T-helper 17 cell (primary cell): ENCODE measurements at places on chromosomes 12 and 14. TPM values are rescaled to one million over a fixed set of nuclear protein-coding genes. Genes with fewer than 3 reads are reported as not detected.

The KRT85 gene
- total RNA-seq = not detected

The AQP2 gene
- not detected for total RNA-seq

The NOVA1 gene
- total RNA-seq = not detected

The ARHGEF40 gene
- total RNA-seq = 17.3 TPM

The SPRYD3 gene
- total RNA-seq = 23.1 TPM

The BIN2 gene
- total RNA-seq = 216 TPM

DNA sequence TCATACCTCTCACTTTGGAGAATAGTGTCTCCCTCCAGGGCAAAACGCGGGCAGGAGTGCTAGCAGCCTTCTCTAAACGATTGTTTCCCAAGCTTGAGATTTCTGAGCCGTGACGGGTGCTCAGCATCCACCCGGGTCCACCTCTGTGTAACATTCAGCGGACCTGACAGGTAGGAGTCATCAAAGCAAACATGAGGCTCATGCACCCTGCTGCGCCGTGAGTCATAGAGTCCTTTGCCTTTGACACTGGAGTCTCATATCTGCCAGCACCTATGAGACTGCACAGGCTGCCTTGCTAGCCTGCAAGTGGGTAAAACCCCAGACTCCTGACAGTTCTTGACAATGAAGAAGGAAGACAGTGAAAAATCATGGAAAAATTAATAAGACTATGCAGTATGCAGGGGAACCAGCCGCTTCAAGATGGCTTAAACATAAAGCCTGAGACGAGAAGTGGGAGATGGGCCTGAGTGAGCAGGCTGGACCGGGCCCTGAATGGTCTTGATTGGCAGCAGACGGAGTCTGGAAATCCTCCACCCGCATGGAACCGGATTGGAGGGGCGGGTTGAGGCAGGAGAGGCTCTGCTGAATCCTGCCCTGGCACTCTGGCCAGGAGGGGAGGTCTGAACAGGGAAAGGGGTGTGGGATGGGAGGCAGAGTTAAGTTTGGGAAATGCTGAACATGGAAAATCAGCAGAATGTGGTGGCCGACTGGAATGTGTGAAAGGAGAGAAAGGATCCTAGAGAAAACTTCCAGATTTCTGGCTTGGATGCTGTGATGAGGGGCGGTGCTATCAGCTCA lies 54.2 kb downstream of the LGMN start:
- H3K27ac ChIP-seq = peak overlapping the region; percentile 84
- H3K27me3 ChIP-seq = peaks cover 14% of the 10 kb centered on the region
- H3K4me3 ChIP-seq = no peak overlapping the region
- no peaks in the 10 kb centered on the region for H3K36me3 ChIP-seq
- H3K4me1 ChIP-seq = peaks cover 26% of the 10 kb centered on the region

DNA sequence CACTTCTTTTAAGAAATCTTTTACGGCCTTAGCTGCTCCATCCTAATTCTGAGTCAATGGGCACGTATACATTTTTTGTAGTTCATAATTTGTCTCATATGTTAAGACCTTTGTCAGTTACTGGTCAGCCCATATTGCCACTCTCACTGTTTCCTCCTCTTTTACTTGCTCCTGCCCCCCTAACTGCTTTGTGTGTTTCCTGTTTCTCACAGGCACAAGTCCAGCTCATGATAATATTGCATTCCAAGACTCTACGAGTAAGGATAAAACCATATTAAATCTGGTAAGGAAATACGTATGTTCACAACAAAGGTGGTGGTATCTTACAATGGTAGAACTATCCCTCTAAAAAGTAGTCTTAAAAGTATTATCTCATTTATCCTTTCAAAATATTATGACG lies 111.7 kb downstream of the DNAI7 start:
- no peaks in the 10 kb centered on the region for H3K27me3 ChIP-seq
- H3K4me1 ChIP-seq = peaks cover 4% of the 10 kb centered on the region

DNA sequence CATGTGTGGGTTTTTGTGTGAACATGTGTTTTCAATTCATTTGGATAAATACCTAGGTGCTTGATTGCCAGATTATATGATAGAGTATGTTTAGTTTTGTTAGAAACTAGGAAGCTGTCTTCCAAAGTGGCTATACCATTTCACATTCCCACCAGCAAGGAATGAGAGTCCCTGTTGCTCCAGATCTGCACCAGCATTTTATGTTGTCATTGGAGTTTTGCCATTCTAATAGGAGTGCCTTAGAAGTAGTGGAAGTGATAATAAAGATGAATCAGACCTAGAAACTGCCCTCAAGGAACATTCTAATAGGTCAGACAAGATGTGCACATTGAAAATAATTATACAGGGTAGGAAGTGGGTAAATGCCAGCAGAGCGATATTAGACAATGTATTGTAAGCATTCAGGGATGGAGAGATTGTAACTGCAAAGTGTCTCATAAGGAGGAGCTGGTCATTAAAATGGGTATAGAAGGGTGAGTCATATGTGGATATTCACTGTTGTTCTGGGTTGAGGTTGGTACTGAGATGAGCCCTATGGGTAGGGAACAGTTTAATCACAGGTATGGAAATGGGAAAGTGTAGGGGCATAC lies 71.4 kb downstream of the MNAT1 start:
- H3K4me3 ChIP-seq = no peak overlapping the region
- H3K36me3 ChIP-seq = peaks cover 9% of the 10 kb centered on the region
- peaks cover 3% of the 10 kb centered on the region for H3K4me1 ChIP-seq
- H3K27ac ChIP-seq = no peak overlapping the region
- H3K27me3 ChIP-seq = no peaks in the 10 kb centered on the region
- DNase-seq = no peak

DNA sequence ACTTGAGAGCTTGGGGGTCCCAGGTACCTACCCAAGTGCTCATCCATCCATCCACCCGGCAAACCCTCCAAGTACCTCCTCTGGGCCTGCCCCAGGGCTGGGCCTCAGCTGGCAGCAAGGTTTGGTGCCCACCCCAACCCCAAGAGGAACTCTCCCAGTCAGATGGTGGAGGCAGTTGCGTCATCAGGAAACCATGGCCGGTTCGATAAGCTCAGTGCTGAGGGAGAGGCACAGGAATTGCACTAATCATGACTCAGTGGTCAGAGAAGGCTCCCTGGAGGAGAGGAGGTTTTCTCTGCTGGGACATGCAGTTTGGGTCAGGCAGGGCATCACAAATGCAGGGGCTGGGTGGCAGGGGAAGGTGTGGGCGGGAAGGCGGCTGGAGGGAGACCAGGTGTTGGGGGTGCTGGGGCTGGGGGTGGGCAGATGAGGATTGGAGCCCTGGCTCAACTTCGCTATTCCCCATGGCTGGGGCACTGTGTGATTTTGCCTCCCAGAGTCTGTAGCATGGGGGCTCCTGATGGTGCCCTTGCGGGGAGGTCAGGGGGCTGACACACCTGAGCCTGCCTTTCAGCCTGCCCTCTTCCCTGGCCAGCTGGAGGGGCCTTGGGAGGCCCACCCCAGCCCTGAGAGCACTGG lies 32.2 kb downstream of the SH2B3 start:
- H3K4me3 ChIP-seq = no peak overlapping the region
- no peaks in the 10 kb centered on the region for H3K27me3 ChIP-seq
- H3K4me1 ChIP-seq = peaks cover 79% of the 10 kb centered on the region
